ENCODE measurements at places on chromosomes 16 and 17.

- DNase-seq = no peak
Measured at GRCh38 chr17:11454096-11454495, 144.2 kb upstream of the DNAH9 start.

DNA sequence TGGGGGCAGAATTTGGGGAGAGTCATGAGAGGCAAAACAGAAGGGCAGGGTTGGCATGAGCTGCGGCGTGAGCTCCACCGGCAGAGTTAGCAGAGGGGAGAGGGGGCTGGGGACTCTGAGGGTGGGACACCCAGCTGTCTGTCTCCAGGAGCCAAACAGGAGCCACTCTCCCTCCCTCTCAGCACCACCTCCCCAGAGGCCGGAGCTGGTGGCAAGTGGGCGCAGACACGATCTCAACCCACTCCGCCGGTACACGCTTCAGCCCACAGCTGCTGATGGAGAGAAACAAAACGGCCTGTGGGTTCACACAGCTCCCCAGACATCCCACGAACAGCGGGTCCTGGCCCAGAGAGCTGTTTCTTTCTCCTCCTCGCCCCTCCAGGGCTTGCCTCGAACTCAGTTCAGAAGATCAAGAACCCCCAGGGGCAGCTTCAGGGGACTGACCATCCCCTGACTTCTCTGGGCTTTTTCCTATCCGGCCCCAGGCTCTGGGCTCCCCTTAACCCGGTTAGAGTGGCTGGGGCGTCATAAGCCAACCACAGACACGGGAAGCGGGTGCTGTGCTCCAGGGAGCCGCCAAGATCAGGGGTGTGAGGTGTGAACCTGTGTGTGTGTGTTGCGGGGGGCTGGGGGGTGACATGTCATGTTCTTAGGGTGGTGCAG lies 7.6 kb downstream of the RHBDF2 start:
- DNase-seq = no peak

GRCh38 chr17:33779234-33779591 lies 475.9 kb upstream of the CCL2 start:
- DNase-seq = peak; percentile 67

DNA sequence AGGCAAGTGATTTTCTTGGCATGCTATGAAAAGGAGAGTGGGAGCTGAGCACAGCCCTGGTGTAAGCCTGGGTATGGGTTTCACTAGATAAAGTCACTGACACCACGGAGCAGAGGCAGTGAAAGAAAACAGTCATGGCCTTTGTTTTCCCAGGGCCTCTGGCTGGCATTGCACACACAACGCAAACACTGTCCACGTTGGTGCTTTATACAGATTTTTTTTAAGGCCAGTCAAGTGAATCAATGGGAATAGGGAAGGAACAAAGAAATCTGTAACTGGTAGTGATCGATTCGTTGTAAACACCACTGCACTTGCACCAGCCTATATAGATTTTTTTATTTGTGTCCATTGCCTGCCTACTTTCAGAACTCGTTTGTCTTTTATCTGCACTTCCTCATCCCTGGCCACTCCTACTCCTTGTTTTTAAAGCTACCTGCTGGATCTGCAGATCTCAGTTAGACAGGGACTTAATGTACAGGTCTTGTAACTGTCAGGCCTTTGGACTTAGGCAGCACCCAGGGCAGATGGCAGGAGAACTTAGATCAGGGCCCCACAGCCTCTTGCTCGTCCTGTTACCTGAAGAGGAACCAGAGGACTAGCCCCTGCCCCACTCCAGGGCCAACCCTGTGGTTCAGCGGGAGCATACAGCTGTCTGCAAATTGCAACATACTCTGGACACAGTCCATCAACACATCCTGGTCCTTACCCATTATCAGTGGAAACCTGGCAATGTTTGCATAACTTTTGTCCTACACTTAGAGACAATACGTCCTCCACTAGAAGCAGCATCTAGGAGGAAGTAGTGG lies 10.6 kb upstream of the TMIGD1 start:
- peak; percentile 80 for DNase-seq

GRCh38 chr17:8341456-8341855 lies 1.8 kb downstream of the ODF4 start:
- no peak for DNase-seq

- DNase-seq = peak; percentile 69
Measured at GRCh38 chr17:69523244-69523861, 108.9 kb downstream of the MAP2K6 start.

Data from fibroblast of mammary gland (primary cell).